NCI-H345 (cell line): ENCODE measurements at places on chromosomes 1 and 21.

DNA sequence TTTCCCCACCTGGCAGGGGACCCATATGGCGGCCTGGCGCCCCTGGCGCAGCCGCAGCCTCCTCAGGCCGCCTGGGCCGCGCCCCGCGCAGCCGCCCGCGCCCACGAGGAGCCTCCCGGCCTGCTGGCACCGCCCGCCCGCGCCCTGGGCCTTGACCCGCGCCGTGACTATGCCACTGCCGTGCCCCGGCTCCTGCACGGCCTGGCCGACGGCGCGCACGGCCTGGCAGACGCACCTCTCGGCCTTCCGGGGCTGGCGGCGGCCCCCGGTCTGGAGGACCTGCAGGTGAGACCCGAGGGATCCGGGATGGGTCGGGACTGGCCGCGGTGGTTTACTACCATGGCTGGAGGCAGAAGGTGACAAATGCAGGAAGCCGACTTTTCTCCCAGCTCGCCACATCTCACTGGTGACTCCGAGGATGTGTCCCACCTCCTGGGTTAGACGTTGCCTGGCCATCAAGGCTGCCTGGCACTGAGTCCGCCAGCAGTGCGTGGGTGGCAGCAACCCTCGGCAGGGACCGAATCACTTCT is 1.1 kb downstream of the TFAP2E start:
- no peak for DNase-seq

DNA sequence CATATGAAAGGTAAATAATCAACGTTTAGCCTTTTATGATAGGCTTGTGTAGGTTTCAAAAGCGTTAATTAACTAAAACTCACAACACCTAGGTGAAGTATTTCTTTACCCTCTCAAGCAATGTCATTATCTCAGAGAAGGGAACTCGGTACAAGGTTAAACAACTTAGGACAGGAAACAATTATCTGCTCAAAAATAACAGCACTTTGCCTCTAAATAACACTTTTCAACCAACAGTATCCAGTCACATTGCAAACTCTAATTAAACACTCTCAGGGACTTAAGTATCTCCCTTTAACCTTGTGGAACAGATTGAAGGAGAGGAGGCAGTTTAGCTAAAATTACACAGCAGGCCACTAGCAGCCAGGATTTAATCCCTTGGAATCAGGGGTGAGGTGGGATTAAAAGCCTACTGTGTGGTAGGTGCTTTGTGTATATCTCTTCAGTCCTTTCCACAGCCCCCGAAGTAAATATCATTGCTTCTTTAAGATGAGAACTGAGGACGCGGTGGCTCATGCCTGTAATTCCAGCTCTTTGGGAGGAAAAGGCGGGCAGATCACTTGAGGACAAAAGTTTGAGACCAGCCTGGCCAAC is 5.2 kb upstream of the AKNAD1 start:
- DNase-seq: no peak

DNA sequence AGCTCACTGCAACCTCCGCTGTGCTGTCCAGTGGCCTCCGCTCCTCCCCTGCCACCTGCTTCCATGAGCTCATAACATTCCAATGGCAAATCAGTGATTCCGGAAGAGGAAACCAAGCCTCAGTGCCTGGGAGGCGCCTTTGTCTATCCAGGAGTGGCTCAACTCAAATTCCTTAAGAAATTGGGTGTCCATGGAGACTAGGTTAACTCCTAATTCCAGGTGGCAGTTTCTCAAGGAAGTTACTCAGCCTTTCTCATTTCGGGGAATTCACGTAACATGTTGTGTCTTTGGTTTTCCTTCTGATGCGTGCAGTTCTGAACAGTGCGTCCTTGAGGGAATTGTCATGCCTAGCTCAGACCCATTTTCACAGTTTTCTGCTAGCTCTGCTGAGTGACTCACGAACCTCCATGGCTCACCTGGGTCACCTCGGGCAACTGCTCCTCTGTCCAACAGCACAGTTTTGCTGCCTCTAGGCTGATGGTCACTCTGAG is 89.9 kb upstream of the DSCAM start:
- DNase-seq: no peak

DNA sequence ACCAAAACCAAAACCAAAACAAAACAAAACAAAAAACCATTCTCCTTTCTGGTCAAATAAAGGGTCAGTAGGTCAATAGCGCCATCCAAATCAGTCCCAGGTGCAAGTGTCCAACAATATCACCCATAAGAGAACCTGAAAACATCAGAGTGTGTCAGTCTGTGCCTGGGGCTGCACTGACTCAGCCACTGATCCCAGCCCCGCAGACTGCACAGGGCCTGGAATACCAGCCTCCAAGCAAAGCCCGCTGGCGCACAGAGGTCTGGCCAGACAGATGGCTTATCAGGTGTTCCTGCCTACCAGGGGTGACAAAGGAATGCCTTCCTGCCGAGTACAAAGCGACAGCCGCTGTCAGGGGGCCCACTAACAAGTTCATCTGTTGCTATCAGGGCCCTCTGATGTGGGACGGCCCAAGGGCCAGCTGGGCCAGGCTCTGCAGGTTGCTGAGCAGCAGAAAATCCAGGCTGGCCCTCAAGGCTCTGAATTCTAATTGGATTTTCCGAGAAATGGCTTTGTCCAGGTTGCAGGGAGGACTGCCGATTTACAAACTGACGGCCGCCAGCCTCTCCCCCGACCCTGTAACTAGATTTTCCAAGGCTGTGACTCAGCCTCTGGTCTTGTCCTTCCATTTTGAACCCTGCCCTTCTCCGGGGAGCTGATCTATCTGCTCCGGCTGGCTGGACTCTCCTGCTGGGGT is 13.7 kb upstream of the TMEM51 start:
- DNase-seq: no peak

DNA sequence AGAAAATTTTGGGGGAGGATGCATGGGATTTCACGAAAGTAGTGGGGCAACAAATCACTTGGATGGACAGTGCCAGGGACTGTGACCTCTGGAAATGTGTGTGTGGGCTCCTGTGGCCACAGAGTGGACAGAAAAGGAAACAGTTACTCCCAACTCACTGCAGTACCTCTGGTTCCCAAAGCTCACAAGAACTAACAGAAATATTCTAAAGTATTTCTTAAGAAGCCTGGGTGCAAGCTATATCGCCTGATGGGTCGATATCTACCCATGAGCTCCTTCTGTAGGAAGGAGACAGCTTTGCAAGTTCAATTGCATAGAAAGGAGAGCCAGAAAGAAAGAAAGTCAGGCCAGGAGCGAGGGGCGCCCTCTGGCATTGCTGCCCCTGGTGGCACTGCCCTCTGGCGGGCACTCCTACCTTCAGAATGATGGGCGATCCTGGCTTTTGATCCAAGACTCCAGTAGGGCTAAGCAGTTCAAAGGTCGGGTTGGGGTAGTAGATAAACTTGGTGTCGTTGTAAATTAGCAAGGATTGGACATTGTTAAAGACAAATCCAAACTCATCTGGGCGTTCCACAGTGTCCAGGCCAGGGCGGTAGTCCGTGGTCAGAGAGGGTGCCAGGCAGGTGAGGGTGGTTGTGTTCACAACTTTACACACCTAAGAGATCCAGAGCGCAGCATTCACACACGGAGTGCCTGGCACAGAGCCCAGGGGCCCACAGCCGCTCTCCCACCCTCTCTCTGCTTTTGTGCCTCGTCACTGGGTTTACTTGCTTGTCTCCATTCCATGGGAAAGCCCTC is 134.7 kb upstream of the CD34 start:
- no peak for DNase-seq

DNA sequence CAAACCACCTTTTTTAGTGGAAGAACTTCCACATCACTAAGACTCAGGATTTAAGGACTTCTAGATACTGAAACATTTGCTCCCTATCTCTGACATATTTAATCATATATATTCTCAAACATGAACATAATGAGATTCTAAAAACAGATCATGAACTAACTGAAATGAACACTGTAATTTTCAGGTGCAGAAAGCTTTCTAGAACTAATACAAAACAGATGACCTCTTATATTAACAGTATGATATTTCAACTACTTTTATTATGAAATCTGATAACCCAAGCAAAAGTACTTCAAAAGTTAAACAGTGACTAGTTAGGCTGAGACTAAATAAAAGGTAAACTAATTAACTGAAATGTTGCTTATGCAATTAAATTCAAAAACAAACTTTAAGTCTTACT is 157.5 kb downstream of the COP1 start:
- DNase-seq: no peak

- DNase-seq: peak; percentile 2
Observed at GRCh38 chr1:180188091-180188506, 33.4 kb downstream of the QSOX1 start.

GRCh38 chr21:26238646-26239045 is 68.1 kb upstream of the APP start:
- no peak for DNase-seq

DNA sequence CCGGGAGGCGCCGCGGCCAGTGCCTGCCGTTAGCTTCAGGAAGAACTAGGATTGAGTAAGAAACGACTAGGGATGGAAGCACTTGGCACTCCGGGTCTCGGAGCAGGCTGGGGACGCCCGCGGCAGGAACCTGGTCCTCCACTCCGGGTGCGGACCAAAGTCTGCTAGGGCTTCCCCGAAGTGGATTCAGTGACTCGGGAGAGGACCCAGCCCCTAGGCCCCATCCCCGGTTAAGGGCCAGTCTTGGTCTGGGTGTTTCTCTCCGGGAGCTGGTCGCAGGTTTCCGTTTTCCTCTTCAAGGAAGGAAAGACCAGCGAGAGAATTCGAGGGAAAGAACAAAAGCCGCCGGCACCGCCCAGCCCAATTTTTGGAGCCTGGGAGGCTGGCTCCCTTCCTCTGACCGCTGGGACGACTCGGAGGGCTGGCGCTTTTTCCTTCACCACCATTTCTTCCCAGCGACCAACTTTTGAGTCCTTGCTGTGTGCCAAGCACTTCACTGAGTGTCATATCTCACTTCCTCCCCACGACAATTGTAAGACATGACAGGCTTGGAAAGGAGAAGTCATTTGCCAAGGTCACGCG is 16.8 kb upstream of the STMN1 start:
- DNase-seq: no peak

DNA sequence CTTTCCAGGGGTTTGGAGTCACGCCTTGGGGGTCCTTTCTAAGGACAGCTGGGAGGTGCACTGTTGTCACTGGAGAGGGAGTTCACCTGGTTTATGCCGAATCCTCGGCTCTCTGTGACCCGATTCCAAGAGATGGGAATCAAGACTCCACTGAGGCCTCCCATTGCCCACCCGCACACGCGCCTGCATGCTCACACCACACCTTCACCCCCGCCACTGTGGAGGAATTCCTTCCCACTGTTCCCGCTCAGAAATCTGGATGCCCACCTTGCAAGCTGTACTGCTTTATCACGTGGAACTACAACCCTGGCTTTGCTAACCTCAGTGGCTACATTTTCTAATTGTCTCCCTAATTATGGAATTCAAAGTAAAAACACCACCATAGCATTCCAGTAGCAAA is 29.2 kb downstream of the PGBD5 start:
- no peak for DNase-seq

DNA sequence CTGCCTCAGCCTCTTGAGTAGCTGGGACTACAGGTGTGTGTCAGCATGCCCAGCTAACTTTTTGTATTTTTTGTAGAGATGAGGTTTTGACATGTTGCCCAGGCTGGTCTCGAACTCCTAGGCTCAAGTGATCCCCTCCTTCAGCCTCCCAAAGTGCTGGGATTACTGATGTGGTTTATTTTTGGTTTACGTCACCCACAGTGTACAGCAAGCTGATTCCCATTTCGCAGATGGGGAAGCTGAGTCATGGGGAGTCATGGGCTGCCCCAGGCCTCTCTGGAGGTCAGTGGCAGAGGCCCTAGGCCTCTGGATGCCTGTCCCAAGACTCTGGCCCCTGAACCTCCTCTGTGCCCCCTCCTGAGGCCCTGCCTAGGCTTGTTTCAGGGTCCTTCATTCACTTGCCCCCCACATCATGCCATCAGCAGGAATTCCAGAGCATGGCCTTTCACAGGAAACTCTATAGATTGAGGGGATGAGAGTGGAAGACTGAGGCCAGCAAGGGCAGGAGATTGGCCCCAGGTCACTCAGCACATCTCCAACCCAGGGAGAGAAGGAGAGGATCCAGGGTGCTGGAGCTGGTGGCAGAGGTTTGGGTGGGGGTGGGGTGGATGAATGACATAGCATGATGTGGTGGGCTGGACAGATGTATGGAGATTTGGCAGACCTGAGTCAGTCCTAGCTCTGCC is 266.0 kb downstream of the PTPRU start:
- DNase-seq: no peak

- DNase-seq: no peak
Observed at GRCh38 chr1:53131590-53131938, 10.9 kb downstream of the SLC1A7 start.

GRCh38 chr1:52669696-52670095 is 28.5 kb downstream of the COA7 start:
- no peak for DNase-seq

DNA sequence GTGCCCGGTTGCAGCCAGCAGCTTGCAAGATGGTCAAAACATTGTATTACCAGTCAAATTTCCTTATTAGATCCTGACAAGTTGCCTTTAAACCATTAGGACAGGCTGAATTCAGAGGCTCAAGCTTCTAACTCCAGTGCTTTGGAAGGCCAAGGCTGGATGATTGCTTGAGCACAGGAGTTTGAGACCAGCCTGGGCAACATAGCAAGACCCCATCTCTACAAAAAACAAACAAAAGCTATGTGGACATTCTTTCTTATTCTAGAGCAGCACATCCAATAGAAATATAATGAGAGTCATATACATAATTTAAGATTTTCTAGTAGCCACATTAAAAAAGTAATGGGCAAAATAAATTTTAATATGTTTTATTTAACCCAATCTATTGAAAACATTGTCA is 149.3 kb downstream of the RUNX1 start:
- no peak for DNase-seq

DNA sequence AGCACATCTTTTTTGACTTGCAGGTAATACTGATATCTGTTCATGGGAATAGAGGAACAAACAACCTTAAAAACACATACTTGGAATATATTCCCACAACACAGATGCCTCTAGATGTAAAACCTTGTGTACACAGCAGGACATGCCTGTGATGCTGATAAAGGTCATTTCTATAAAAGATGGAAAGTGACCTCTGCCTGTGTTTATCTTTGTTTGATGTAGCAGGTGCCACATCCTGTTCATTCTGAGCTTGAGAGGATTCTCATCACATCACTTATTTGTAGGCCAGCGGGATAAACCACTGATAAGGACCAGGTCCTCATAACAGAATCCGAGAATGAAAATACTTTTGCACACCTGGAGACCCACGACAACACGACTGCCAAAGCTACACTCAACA is 133.7 kb downstream of the SMYD2 start:
- no peak for DNase-seq

DNA sequence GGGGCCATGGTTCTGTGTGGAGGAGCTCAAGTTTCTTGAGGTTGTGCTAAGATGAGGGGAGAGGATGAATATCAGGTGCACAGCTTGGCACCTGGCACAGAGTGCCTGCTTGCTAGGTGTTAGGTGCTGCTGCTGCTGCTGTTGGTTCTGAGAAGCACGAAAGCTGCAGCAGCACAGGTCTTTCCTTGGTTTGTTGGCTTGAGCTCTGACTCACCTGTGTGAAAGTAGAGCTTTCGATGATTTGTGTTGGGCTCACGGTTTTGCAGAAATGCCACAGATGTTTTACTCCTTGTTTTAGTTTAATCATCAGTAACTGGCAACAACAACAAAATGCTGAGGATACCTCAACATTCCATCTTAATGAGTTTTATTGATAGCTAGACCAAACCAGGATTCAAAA is 221.6 kb downstream of the BRINP2 start:
- no peak for DNase-seq

- DNase-seq: no peak
Observed at GRCh38 chr1:91567583-91567982, 66.9 kb downstream of the CDC7 start.
